ENCODE measurements at places on chromosomes 12 and 14. TPM values are rescaled to one million over a fixed set of nuclear protein-coding genes. Genes with fewer than 3 reads are reported as not detected.

DNA sequence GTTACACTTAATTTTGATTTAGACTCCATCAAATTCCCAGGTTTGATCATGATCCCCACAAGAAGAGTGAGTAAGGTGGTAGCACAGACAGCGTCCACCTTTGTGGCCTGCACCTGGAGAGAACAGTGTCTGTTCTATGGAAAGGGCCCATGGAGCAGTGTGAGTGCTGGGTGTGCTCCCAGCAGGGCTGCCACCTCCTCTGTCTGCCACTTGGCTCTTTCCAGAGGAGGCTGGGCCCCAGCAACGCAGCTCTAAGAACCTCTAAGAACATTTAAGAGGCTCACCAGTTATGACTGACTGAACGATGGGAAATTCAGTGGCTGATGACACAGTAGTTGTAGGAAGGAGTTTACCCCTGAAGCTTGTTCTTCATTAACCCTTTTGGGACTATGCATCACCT lies 17.3 kb downstream of the VDR start:
- H3K27me3 ChIP-seq = no peaks in the 10 kb centered on the region
- no peak overlapping the region for H3K4me3 ChIP-seq
- no peaks in the 10 kb centered on the region for H3K4me1 ChIP-seq
- H3K27ac ChIP-seq = no peak overlapping the region
- no peak for DNase-seq

- peaks cover 13% of the 10 kb centered on the region for H3K27me3 ChIP-seq
- no peak overlapping the region for H3K27ac ChIP-seq
- no peaks in the 10 kb centered on the region for H3K36me3 ChIP-seq
- no peak for DNase-seq
Observed at GRCh38 chr12:49973361-49973830, 649 bp downstream of the AQP6 start.

GRCh38 chr14:89719366-89720075 lies 235.0 kb downstream of the EFCAB11 start:
- H3K27me3 ChIP-seq = peaks cover 3% of the 10 kb centered on the region
- H3K36me3 ChIP-seq = no peaks in the 10 kb centered on the region
- no peaks in the 10 kb centered on the region for H3K4me1 ChIP-seq
- H3K27ac ChIP-seq = no peak overlapping the region
- no peak for DNase-seq
- no peak overlapping the region for H3K4me3 ChIP-seq

DNA sequence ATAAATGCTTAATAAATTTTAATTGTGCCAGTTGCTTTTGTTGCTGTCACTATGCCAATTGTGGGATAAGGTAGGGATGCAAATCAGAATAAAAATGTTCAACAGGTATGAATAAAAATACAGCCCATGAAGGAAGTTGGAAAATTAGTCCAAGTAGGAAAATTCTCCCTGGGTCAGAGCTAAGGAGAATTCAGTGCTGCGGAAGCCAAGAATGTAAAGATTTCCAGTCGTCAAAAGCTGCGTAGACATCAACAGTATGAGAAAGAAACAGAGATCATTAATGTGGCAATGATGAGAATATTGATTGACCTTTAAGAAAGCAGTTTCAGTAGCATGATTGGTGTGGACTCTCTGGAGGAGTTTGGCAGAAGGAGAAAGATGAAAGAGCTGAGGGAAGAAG lies 87.9 kb downstream of the PLEKHA5 start:
- H3K4me1 ChIP-seq = no peaks in the 10 kb centered on the region
- H3K36me3 ChIP-seq = no peaks in the 10 kb centered on the region
- no peaks in the 10 kb centered on the region for H3K27me3 ChIP-seq
- H3K27ac ChIP-seq = no peak overlapping the region

Gene MPHOSPH9
- total RNA-seq = 55.6 TPM

Gene EPYC
- total RNA-seq = not detected

Gene SUOX
- total RNA-seq = 24.8 TPM
